Activated CD4-positive, CD25-positive, alpha-beta regulatory T cell (primary cell): ENCODE measurements at places on chromosomes 4 and X.
A peak's percentile ranks its signal among the peaks of the same experiment; 100 is the strongest.

GRCh38 chr4:99165978-99166377, 21.9 kb upstream of the ADH4 start:
- DNase-seq: no peak

GRCh38 chrX:31542566-31542965, 470.7 kb upstream of the FTHL17 start:
- DNase-seq: no peak

DNA sequence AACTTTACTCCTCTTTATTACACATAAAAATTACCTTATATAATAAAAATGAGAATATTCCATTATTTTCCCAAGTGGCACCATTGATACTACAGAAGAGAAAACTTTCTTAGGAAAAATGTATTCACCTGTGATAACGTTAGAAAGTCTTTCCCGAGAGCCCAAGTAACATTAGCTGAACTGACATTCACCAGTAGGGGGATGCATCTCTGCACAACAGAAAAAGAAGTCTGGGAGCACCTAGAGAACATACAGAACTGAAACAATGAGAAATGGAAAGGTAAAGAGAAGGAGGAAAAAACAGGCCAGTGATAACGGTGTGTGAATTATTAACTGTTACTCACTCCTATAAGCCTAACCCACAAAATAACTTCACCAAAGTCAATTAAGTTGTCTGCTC, 423.3 kb downstream of the CENPC start:
- DNase-seq: no peak

GRCh38 chrX:136209016-136209738, 42.0 kb downstream of the MAP7D3 start:
- peak; percentile 1 for DNase-seq

DNA sequence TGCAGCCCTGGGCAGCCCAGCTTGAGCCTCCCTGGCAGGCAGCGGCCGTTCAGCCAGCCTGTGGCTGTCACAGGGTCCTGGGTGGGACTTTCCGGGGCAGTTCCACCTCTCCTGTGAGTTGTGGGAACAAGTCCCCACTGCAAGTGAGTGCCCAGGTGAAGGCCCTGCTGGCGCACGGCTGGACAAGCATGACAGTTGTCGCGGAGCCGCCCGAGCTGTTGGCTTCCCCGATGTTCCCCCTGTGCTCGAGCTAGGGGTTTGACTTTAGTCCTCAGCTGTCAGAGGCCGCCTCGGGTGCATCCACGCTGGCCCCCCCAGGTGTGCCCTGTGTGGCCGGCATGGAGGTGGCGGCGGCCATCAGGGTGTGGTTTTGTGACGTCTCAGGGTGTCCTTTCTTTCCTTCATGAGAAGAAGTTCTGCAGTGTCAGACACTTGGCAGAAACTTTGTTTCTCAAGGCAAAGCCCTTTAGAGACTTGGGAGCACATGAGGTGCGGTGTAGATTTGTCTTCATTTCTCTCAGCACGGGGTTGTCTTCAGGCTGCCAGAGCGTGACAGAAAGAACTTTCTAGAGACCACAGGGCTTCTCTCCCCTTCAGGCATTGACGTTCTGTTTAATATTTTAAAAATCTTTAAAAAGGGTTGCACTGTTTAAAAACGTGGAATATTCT, 69.4 kb upstream of the HGFAC start:
- DNase-seq: no peak

DNA sequence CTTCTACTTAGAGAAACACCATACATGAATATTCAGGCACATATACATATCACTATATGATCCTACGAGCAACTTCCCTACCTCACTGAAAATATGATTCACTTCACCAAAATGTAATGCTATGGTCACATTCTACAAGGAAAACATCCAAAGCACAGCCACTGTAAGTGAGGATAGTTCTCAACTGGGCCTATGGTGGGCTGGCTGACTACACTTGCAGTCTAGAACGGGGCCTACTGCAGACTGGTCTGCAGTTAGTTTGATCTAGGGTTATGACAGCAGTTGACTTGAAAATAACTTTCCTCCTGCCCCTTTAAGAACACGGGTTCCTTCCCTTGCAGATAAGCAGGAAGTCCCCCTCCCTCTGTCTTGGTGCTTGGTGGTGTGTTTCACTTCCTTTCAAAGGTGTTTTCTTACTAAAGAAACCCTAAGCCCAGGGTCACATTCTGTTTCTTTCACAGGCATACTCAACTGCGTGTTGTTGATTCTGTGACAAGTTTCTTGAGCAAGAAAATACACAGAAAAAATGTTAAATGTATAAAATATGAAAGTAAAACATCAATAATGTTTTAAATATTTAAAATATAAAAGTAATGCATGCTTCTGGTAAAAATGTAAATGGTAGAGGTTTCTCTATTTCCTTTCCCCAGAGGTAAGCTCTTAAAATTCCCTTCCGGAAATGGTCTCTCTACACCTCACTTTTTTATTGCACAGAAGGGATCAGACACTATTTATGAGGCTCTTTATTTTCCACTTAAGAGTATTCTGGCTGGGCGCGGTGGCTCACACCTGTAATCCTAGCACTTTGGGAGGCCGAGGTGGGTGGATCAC, 18.0 kb upstream of the TMSB4X start:
- peak; percentile 3 for DNase-seq

GRCh38 chr4:101104312-101105052, 242.8 kb downstream of the PPP3CA start:
- DNase-seq: no peak

GRCh38 chrX:79270401-79270800, 96.7 kb downstream of the ITM2A start:
- DNase-seq: peak; percentile 45
